Putamen (tissue), 1 donor: ENCODE measurements at places on chromosomes 4 and X.

GRCh38 chr4:185394568-185395237 lies 1.0 kb downstream of the LRP2BP start:
- no peak for DNase-seq

DNA sequence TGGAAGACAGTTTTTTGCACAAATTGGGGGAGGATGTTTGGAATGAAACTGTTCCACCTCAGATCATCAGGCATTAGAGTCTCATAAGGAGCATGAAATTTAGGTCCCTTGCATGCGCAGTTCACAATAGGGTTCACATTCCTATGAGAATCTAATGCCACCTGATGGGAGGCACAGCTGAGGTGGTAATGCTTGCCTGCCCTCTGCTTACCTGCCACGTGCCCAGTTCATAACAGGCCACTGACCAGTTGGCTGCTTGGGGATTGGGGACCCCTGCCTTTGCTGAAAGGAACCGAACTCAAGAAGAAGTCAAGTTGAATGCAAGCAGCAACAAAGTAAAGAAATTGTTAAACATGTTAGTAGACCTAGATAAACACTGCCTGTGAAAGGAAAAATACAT lies 4.6 kb upstream of the HSPA4L start:
- no peak for DNase-seq

GRCh38 chr4:17595471-17596005 lies 18.5 kb downstream of the LAP3 start:
- no peak for DNase-seq

- no peak for DNase-seq
Measured at GRCh38 chr4:117588771-117589170, 445.5 kb upstream of the NDST3 start.

GRCh38 chr4:89162496-89162895 lies 51.2 kb downstream of the TIGD2 start:
- DNase-seq: no peak

- DNase-seq: no peak
Measured at GRCh38 chr4:152422817-152423320, 113.0 kb downstream of the FBXW7 start.

GRCh38 chrX:66030505-66031317 lies 9.2 kb downstream of the VSIG4 start:
- no peak for DNase-seq

GRCh38 chrX:18668071-18668835 lies 3.7 kb downstream of the RS1 start:
- DNase-seq: no peak

GRCh38 chr4:183349673-183350072 lies 27.4 kb upstream of the CLDN24 start:
- no peak for DNase-seq

DNA sequence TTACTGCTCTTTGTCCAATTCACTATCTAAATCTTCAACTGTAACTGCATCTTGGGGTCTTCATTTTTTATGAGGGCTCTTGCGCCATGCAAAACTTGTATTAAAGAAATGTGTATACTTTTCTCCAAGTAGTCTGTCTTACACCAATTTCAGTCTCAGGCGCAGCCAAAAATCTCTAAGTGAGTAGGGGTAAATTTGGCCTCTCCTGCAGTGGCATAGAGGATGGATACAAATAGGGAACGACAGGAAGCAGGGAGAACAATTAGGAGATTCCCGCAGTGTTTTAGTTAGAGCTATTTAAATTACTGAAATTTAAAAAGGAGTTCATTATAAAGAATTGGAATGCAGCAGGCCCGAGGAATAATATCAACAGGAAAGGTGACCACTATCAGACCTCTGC lies 30.2 kb downstream of the DMP1 start:
- no peak for DNase-seq

DNA sequence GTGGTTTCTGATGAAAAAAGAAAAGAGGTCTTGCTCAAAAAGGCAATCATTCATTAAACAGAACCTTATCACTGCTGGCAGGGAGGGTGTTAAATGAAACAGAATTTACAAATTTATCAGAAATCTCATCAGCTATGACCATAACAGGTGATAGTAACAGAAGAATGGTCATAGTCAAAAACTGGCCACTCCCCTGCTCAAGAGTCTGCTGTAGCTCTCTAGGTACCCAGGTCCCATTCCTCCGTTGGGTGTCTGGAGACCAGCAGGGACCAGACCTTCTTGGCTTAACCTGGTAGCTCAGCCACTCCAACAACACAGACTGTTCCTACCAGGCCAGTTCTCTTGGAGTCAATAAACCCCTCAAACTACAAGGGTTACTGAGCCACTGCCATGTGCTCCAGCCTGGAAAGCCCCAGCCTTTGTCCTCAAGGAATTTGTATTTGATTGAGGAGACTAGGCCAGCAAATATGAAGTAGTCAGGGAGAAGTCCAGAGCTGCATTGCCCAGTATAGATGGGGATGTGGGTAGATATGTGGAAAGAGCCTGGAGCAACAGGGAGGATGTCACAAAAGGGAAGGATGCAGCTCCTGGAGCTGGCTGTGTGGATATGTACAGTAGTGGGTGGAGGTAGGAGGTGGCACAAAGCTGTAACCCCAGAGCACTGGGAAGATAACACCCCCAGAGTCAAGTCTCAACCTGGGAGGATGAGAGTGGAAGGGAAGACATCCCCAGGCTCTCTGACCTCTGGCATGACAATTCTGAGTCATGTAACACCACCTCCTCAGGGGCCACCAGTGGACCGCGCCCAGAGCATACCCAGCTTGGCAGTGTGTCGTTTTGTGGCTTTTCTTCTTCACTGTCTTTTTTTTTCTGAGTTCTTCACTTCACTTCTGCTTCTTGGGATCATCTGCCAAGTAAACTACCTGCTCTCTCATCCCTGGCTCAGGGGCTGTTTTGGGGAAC lies 21.9 kb downstream of the RASL11B start:
- DNase-seq: no peak

DNA sequence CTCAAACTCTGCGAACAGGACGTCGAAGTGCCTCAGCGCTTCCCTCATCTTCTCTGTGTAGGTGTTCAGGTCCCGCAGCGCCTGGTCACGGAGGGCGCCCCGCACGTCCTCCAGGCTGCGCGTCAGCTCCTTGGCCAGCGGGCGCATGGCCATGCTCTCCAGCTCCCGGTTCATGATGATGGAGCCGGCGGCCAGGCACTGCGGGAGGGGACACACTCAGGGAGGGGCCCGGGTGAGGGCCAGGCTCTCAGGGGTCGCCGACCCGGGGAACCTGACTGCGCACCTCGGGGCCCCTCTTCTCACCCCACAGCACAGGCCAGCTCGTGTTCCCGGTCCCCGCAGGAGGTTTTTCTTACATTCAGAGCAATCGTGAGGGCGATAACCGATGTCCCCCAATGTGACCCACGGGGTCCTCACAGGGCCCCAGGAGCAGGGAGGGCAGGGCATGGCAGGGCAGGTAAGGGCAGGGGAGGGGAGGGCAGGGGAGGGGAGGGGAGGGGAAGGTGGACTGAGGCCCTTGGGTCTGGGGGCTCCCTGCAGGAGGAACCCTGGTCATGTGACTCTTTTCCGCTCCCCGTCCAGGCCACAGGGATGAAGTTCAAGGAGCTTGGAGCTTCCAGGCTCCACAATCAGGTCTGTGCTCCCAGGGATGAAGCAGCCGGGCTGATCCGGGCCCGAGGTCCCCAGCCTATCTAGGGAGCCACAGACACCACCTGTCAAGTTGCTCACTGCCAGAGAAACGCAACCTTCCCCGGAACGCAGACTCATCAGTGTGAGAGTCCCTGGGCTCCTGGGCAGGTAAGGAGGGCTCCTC lies 77.8 kb upstream of the MXD4 start:
- no peak for DNase-seq

DNA sequence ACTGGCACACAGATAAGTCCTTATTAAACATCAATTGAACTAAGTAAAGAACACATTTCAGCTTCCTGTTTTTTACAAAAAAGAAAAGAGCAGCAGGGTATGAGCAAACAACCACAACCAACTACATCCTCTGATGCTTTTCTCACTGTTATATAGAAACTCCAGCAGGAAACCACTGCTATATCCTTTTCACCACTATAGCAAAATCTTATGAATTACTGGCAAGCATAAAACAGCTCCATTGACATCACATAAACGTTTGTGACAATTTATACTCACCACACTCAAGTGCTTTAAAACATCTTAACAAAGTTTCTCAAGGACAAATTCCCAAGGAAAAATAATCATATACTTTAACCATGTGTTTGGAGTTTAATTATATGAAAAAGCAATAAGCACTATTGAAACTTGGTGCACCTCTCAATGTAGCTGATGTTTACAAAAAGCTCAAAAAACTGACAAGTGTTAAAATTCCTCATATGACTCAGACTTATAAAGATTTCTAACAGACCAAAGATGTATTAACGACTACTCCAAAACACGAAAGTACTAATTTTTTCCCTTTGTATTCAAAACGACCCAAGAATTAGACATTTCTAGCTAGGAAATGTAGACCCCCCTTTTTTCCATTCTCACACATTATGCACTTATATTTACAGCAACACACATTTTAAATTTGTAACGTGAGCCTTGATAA lies 12.9 kb downstream of the GPRIN3 start:
- no peak for DNase-seq

GRCh38 chrX:8075636-8076035 lies 95.4 kb downstream of the VCX2 start:
- DNase-seq: no peak

DNA sequence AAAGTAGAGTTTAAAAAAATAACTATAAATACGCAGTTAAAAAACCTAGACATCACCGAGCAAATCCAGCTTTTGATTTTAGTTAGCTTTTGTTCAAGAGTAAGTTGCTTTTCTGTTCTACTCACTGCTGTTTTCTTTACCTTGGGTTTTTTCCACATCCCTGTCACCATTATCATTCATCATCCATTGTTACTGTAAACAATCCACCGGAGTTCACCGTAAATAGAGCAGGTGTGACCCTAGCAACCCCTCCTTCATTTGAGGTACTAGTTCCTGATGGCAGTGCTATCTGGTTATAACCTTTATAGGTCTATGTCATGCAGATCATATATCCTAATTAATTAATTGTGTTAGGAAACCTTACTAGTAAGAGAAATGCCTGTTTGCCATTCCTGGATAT lies 43.0 kb upstream of the TEX13D start:
- DNase-seq: no peak

DNA sequence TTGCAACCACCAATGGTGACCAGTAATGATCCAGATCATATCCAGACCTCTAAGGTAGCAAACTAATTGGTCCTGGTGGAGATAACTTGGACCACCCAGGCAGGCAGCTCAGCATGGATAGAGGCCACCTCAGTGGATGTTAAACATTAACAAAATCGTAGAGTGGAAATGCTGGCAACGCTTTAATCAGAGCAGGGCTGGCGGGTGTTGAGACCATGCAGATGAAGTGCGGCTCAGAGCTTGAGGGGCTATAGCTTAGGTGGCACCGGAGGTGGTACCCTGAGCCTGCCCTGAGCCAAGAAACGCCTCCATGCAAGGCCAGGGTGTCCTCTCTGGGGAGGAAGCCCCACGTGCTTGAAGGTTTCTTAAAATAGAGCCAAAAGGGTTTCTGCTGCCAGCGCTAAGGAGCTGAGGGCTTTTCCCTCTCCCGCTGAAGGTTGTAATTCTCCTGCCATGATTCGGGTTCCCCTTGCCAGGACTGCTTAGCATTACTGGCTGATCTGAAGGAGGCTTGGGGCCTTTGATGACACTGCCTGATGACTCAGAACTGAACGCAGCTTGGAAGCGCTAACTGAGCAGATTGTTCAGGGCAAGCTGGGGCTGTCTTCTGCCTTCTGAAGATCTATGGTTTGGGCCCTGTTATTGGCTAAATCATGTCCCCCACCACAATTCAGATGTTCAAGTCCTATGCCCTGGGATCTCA lies 177.8 kb upstream of the ATP6AP2 start:
- DNase-seq: no peak

DNA sequence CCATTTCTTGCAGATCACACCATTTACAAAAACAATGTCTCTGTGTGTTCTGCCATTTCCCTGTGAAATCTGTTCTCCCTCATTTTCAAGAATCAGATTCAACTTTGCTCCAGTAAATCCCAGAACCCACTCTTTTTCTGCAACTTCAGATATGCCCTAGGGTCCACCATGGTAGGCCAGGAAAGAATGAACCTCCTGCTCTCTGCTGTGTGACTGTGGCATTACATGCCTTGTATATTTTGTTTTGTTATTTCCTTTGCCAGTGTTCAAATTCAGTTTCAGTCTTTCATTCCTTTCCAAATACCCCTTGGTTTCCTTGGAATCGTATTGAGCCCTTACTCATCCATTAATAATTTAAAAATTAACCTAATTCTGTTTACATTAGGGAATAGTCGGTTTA lies 290.2 kb upstream of the VCX start:
- DNase-seq: no peak

GRCh38 chrX:11995146-11995545 lies 143.1 kb upstream of the FRMPD4 start:
- DNase-seq: no peak

- no peak for DNase-seq
Measured at GRCh38 chr4:149031399-149031798, 589.2 kb upstream of the NR3C2 start.

DNA sequence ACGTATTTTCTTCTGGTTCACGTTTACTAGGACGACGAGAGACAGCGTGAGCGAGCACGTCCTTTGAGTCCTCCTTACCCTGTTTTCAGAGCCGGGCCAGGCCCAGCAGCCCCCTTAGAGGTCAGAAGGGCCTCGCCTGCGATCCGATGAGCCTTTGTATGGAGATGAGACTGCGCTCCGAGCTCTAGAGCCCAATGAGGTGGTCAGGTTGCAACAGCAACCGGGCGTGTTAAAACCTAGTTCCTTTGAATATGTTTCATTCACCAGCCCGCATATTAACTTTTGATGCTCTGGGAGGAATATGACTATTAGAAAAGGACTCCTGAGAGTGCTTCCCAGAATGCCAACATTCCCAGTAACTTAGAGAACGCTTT lies 55.6 kb upstream of the TADA2B start:
- DNase-seq: no peak

GRCh38 chr4:111501946-111502345 lies 643.3 kb upstream of the FAM241A start:
- no peak for DNase-seq

DNA sequence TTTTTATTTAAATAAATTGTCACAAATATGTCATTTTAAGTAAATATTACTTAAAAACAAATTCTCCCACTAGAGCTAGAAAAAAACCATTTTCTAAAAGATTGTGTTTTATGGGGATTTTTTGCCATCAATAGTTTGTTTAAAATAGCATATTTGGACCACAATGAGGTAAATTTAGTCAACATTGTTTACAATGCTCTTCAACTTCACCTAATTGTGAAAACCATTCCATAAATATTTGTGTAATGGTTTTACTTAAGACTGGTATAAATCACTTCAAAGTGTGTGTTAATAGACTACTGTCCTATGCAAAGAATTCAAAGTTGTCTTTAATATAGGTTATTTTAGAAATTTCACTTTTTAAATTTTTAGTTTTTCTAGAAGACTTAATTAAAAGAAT lies 1004.2 kb downstream of the PCDH18 start:
- DNase-seq: no peak

DNA sequence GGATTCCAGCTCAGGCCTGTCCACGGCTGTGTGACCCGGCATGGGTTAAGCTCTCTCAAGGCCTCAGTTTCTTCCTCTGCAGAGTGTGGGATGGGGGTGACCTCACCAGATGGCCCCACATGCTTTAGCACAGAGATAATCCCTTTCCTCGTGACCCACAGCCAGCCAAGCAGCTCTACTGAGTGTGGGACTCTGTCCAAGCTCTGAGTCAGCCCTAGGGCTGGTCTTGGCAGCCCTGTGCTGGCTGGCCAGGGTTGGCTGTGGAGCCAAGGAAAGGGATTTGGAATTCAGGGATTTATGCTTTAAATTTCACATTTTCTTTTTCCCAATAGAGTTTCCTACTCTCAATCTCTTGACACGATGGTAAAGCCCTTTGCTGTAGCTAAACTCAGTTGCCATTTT lies 19.7 kb upstream of the SPON2 start:
- DNase-seq: peak; percentile 87

- no peak for DNase-seq
Measured at GRCh38 chrX:68684291-68684918, 36.9 kb downstream of the STARD8 start.
